IMR-90 (cell line): ENCODE measurements at places on chromosomes 7 and 10. TPM values are rescaled to one million over a fixed set of nuclear protein-coding genes. Genes with fewer than 3 reads are reported as not detected.

KIAA1549 gene
- total RNA-seq = 1.1 and 1.3 TPM in 2 replicates

CLDN3 gene
- 0.18 TPM in 1 of 2 replicates, not detected in the other for total RNA-seq

ARID5B gene
- 125 and 140 TPM in 2 replicates for total RNA-seq

CDK6 gene
- 131 and 195 TPM in 2 replicates for total RNA-seq

EEF1AKMT2 gene
- 9.7 and 22.8 TPM in 2 replicates for total RNA-seq

UPK3B gene
- not detected in 2 replicates for total RNA-seq

- DNase-seq = no peak
Observed at GRCh38 chr10:7056216-7056615, 354.6 kb downstream of the SFMBT2 start.

- peak; percentile 46 for DNase-seq
Observed at GRCh38 chr10:43939939-43940820, 291.5 kb upstream of the ZNF32 start.

DNA sequence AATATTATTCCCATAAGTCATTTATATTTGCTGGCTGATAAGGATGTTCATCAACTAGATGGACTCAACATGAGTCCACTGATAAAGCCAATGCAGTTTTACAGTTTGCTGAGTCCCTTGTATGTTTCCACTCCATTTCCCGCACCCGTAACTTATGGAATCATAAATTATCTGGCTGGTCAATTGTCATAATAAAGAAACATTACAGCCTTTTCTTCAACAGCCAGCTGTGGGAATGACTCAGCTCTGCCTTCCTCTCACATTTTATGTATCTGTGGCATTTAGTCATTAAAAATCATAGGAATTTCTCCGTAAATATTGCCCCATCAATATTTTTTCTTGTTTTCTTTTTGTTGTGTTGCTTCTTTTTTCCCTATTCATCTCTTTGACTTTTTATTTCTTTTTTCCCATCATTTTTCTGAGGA lies 22.3 kb upstream of the TMEM26 start:
- peak; percentile 66 for DNase-seq

- DNase-seq = no peak
Observed at GRCh38 chr7:69898189-69898588, 299.9 kb downstream of the AUTS2 start.

- DNase-seq = no peak
Observed at GRCh38 chr7:64885520-64886240, 17.4 kb upstream of the ZNF273 start.

GRCh38 chr7:71625545-71625944 lies 493.6 kb downstream of the GALNT17 start:
- DNase-seq = no peak

DNA sequence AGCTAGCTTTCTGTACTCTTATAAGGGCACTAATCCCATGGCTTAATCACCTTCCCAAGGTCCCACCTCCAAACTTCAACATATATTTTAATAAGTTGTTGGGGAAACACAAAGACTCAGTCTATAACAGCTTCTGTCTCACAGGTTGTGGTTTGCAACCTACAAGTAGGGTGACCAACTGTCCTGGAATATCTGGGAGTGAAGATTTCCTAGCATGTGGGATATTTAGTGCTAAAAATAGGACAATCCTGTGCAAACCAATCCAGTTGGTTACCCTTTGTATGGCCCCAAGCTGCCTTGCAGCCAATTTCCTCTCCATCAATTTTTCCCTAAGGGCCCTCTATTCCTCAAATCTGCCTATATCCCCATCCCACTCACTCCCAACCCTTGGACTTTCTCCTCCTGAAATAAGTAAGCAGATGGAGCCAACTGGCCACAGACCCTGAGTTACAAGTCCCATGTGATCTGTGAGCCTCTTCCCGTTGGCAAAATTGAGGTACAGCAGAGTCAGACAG lies 82.3 kb downstream of the FAM13C start:
- DNase-seq = no peak

- DNase-seq = no peak
Observed at GRCh38 chr10:65291286-65291685, 1634.5 kb upstream of the LRRTM3 start.

- DNase-seq = no peak
Observed at GRCh38 chr10:7046615-7047014, 364.2 kb downstream of the SFMBT2 start.

DNA sequence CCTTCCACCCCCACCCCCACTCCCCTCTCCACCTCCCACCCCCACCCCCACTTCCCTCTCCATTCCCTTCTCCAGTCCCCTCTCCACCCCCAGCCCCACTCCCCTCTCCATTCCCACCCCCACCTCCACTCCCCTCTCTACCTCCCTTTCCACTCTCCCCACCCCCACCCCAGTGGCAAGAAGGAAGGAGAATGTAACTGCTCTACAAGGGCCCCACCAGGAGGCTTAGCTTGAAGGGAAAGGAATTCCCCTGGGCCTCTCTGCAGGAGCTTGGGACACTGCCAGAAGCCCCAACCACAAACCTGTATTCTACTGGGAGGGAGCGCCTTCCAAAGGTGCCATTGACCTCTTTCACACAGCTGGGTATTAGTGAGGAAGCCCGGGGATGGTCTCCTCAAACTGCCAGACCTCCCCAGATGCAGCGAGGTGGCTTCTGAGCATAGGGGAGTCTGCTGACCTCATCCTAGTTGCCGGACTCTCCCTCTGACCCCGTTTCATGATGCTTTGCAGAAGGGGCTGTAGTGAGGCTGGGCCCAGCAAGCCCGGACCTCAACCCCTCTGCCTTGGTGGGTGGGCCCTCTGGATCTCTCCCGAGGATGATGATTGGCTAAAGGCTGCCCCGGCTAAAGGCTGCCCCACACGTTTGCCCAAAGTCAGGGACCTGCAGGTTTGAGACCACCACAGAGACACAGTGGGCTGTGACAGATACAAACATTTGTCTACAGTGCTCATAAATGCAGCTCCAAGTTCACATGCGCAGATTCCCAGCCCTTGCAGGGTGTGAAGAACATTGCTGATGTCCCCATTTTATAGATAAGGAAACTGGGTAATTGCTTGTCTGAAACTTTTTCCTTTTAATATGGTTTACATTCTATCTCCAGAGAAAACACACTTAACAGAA lies 2.9 kb downstream of the DEPP1 start:
- DNase-seq = peak; percentile 76

- no peak for DNase-seq
Observed at GRCh38 chr7:55657654-55658053, 85.4 kb upstream of the VOPP1 start.

GRCh38 chr10:110679486-110680272 lies 35.5 kb downstream of the RBM20 start:
- no peak for DNase-seq

DNA sequence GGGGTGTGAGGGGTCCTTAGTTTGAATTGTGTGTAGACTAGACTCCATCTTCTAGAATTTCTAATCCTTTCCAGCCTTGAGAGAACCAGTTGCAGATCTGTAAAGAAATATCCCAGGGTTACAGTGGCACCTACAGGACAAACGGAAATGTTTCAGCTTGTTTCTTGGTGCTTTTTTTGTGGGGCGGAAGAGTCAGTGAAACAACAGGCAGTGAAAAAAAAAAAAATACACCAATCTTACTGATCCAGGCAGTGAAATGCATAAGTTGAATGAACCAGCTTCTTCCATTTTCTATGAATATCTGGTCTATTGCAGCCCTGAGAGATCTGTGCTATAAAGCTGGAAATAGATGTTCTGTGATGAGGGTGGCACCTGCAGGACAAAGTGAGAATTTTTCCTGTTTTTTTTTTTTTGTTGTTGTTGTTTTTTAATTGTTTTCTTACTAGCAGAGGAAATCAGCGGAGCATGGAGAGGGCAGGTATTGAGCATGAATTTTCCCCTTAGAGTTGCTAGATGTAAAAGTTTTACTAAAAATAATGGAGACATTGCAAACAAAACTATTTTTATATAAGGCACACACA lies 81.9 kb upstream of the DYNC1I1 start:
- peak; percentile 41 for DNase-seq

- DNase-seq = no peak
Observed at GRCh38 chr10:103680869-103681236, 174.5 kb downstream of the SH3PXD2A start.

- no peak for DNase-seq
Observed at GRCh38 chr10:80561950-80562349, 24.2 kb downstream of the SH2D4B start.

DNA sequence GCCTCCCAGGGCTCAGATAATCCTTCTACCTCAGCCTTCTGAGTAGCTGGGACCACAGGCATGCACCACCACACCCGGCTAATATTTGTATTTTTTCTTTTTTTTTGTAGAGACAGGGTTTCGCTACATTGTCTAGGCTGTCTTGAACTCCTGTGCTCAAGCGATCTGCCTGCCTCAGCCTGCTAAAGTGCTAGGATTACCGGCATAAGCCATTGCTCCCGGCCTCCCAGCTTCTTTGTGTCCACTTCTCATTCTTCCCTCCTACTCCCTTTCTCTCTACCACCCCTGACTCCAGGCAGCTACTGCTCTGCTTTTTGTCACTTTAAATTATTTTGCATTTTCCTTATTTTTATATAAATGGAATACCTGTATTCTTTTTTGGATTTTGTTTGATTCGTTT lies 83.4 kb downstream of the PALS2 start:
- no peak for DNase-seq
